ENCODE measurements at places on chromosomes 3 and 15.

- DNase-seq: no peak
Observed at GRCh38 chr3:127226946-127227842, 34.3 kb downstream of the PRR23E start.

- no peak for DNase-seq
Observed at GRCh38 chr3:83034806-83035703, 1273.6 kb upstream of the GBE1 start.

GRCh38 chr3:115520241-115520640, 103.1 kb upstream of the GAP43 start:
- DNase-seq: no peak

GRCh38 chr3:192928016-192928415, 10.4 kb upstream of the MB21D2 start:
- no peak for DNase-seq

DNA sequence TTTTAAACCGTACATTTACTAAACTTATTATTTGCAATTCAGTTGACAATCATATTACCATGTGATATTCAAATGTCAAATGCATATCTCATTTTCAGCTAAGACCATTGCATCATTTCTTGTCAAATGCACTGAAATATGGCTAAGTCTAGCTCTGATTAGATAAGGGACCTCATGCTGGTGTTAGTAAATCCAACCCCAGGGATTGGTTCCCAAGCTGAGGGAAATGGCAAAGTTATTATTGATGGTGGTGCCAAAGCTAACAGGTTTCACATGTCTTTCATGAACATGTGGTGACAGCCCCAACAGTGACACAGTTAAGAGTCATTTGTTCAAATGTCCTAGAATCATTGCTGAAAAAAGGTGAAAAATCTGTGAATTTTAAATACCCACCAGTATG, 641.1 kb downstream of the MECOM start:
- DNase-seq: no peak

GRCh38 chr15:58426501-58426900, 5.3 kb upstream of the LIPC start:
- DNase-seq: no peak

DNA sequence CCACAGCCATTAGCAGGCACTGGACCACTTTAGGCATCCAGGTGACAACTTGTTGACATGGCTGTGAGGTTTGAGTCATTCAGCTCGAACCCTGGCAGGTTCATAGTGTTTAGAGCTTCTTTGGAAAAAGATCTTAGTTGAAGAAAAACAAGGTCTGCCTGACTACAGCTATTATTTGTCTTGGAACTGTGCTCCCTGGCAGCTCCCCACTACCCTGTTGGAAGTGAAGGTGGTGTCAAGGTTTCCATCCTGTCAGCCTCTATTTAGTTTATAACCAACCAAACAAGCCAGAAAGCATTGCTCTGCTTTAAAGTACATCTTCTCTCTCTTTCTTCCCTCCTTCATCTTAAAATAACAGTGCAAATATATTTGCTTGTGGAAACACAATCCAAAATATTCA, 56.8 kb downstream of the KAT2B start:
- DNase-seq: no peak

DNA sequence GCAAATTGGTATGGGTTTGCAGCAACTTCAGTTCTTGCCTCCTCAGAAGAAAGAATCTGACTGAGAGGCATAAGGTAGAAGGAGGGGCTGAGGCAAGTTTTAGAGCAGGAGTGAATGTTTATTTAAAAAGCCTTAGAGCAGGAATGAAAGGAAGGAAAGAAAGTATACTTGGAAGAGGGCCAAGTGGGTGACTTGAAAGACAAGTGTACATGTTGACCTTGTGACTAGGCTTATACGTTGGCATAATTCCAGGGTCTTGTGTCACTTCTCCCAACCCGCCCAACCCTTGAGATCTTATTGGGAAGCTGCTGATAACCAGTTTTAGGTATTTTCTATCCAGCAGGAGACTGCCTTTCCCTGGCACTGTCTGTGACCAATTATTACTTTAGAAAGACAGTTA, 436.9 kb upstream of the ZNF717 start:
- DNase-seq: no peak

DNA sequence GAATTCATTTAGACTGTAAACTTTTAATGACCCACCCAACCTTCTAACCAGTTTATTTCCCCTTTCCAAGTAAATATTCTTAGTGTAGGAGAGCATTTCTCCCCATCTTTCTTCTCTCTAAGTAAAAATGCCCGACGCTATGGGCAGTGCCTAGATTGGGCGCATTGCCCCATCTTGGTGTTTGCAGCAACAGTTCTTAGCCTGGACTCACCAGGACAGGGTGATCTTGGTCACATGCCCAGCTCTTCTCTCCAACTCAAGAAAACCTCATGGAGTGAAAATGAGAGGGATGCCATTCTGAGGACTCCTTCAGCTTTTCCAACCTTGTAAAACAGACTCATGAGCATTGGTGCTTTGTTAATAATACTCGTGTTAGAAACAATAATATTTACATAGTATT, 76.7 kb downstream of the GHSR start:
- DNase-seq: no peak

GRCh38 chr3:12267376-12268030, 21.4 kb upstream of the PPARG start:
- DNase-seq: no peak

DNA sequence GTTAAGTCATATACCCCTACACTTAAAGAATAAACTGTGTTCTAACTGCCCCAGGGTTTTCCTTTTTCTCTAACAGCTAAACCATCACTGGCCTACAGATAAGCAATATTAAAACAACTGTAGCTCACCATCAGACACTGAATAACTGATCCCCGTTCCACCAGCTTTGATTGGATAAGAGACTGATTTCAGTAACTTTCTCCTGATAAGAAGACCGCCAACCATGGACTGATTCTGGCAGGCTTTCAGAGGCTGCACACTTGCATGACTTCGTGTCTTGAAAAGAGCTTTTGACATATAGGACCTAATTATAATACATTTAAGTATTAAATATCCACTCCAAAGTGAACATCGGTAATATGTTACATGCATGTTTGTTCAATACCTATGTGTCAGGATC, 15.3 kb upstream of the CEP97 start:
- DNase-seq: no peak

DNA sequence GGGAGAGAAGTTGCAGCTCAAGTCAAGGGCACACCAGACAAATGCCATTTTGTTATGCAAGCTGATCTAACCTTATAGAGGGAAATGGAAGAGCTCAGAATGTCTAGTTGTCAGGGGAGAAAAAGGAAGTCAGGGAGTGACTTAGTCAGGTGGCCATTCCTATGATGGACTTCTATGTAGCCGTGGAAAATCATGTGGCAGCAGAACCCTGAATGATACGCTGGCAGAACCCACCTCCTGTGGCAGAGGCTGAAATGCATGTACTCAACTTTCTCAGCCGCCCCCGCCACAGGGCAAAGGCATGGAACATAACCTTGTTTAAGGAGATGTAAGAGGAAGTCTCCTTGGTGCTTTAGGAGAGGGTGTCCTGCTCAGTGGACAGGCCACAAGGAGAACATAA, 37.7 kb upstream of the PARL start:
- DNase-seq: no peak

GRCh38 chr15:42329161-42329560, 30.1 kb upstream of the CAPN3 start:
- no peak for DNase-seq

DNA sequence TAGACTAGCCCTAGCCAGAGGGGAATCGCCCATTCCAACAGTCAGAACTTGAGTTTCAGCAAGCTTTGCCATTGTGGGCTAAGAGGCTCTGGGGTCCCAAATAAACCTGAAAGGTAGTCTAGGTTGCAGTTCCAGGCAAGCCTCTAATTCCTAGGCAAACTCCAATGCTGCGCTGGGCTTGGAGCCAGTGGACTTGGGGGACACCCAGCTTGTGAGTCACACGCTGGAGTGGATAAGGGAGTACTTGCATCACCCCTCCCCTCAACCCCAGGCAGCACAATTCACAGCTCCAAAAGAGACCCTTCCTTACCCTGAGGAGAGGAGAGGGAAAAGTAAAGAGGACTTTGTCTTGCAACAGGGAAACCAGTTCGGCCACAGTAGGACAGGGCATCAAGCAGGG, 105.2 kb upstream of the DPPA4 start:
- no peak for DNase-seq

DNA sequence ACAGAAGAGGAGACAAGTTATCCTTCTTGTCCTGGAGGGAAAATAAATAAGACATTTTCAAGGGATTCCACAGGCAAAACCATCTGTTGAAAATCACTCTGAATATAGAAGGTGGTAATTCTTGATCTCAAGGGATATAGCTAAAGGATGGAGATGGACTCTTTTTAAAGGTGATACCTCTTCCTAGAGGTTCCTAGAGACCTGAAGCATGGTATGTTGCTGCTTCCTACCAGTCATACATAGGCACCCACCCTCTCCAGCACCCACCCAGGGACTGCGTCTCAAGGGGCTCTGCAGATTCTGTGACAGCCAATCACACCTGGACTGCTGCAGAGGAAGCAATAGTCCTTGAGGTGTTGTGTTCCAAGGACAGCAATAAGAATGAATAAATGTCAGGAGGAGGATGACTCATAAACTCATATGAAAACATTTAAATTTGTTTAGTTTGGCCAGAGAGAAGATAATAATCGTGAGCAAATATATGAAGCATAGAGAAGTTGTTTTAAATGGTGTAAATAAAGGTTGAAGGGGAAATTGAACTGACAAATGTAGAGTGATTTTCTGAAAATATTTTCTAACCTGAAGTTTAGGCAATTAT, 741.6 kb upstream of the CBLB start:
- no peak for DNase-seq

DNA sequence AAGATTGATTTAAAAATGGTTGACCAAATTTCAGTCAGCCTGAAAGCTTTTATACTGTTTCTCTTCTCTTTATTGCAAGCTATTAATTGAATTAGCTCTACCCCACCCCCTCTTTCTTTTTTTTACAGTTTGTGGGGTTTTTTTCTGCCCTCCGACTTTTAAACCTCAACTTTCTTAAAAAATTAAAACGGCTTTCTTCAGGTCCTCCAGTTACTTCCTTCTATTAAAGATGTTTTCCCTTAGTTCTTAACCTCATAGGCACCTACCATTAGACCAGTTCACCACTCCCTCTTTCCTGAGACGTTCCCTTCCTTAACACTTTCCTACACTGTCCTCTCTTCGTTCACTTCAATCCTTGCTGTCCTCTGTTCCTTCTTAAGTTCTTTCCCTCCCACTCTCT, 52.4 kb downstream of the ATP8B4 start:
- DNase-seq: no peak

GRCh38 chr3:69008980-69009379, 4.5 kb downstream of the EOGT start:
- no peak for DNase-seq

DNA sequence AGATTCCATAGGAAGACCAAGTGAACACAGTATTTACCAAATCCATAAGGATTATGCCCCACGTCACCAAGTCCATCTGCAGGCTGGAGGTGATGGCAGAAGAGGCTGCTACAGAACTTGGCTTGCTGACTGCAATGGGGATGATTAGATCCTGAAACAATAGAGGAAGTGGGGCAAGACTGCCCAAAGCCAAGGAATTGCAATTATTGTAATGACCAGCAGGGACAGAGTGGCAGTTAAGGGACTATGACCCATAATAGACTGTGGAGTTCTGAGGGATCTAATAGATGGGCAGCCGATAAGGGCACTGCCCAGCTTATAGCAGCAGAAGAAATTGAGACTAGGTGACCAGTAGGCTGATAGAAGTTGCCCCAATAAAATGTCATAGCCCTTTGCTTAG, 108.4 kb downstream of the MINAR1 start:
- no peak for DNase-seq

DNA sequence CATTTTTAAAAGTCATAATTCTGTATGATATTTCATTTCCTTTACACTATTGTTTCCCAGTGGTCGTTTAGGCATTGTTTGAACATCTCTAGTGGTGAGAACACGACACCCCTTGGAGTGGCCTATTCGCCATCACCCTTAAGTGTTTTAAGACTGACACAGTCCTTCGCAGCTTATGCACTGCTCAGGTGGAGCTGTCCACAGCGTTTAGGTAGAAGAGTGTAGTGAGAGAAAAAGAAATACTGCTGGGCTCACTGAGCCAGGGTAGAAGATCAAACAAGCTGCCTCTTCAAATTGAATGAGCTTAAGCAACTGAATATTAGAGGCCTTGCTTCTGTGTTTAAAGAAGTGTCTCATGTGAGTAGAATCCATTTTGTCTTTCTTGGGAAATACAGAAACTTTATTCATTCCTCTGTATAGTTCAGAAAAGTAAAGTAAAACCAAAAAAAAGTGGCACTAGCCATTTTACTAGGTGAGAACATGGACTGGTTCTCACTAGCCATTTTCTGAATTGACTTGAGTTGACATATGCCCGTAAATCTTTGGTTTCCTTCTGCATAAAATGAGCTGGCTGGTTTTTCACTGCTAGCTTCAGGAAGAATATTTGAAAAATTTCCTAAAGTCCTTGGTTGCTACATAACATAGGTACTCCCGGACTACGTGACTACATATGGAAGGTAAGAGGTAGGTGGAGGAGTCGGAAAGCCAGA, 155.9 kb downstream of the P3H2 start:
- no peak for DNase-seq

DNA sequence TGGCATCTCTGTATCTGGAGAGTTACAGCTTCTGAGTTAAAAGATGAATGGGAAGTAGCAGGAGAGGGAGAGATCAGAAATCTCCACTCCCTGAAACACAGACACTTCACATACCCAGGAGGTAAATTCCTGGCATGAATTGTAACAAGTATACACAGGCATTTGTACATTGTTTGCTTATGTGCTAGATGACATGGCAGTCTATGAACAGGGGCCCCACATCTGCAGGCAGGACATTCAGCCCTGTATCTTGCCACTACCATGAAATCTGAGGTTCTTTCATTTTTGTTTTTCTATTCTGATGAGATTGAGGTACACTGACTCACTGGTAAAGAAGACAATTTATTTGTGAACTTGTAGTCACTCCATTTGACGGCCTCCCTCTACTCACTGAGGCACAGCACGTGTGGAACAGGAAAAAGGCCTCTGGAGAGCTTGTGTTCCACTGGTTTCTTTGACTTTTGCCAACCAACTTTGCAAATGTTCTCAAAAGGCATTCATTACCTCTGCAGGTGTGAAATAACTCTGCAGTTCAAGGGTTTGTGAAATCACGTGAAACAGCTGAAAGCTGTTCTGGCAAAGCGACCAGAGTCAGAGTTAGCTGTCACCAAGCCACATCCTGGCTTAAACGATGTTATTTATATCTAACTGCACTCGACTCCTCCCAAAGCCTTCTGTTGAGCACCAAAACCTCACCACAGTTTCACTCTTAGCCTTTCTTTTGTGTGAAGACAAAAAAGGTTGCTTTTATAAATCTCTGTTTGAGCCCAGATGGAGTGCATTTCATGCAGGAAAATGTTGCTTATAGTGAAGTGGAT, 401.3 kb upstream of the CFAP20DC start:
- DNase-seq: peak; percentile 30

DNA sequence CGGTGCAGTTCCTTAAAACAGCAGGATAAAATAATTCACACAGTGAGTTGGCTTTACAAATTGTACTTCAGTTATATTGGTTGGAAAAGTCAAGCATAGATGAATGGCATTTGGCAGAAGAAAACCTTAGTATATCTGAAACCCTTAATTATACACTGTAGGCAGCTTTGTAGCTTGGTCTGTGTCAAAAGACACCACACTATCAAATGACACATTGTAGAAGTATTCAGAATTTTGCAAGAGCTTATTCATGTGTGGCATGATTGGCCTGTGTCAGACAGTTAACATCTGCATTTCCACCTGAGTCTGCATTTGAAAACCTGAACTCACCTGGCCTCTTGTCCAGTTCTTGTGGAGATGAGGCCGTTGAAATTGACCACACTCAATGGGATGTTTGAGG, 13.8 kb downstream of the TMEM266 start:
- no peak for DNase-seq

- DNase-seq: no peak
Observed at GRCh38 chr3:30605005-30605404, 1.4 kb upstream of the TGFBR2 start.

- no peak for DNase-seq
Observed at GRCh38 chr3:159432682-159433340, 555.8 kb upstream of the IL12A start.

All from stimulated activated CD4-positive, alpha-beta T cell treated with anti-CD3 and anti-CD28 coated beads, Interleukin-2, amount 100 ng/mL, for 24 hours (primary cell).